ENCODE measurements at places on chromosomes 4 and X. TPM values are rescaled to one million over a fixed set of nuclear protein-coding genes. Genes with fewer than 3 reads are reported as not detected.

The COX7B2 gene
- not detected for total RNA-seq

The EMCN gene
- 39.6 TPM for total RNA-seq

The PPEF2 gene
- total RNA-seq, result not detected

The SGMS2 gene
- total RNA-seq, result 23.1 TPM

The VEGFC gene
- 6.9 TPM for total RNA-seq

The PDZD4 gene
- total RNA-seq, result 2.6 TPM

The TLR1 gene
- total RNA-seq, result 5.0 TPM

The CDS1 gene
- 0.55 TPM for total RNA-seq

The CITED1 gene
- total RNA-seq, result not detected
